ENCODE measurements at places on chromosomes 13 and 19.

DNA sequence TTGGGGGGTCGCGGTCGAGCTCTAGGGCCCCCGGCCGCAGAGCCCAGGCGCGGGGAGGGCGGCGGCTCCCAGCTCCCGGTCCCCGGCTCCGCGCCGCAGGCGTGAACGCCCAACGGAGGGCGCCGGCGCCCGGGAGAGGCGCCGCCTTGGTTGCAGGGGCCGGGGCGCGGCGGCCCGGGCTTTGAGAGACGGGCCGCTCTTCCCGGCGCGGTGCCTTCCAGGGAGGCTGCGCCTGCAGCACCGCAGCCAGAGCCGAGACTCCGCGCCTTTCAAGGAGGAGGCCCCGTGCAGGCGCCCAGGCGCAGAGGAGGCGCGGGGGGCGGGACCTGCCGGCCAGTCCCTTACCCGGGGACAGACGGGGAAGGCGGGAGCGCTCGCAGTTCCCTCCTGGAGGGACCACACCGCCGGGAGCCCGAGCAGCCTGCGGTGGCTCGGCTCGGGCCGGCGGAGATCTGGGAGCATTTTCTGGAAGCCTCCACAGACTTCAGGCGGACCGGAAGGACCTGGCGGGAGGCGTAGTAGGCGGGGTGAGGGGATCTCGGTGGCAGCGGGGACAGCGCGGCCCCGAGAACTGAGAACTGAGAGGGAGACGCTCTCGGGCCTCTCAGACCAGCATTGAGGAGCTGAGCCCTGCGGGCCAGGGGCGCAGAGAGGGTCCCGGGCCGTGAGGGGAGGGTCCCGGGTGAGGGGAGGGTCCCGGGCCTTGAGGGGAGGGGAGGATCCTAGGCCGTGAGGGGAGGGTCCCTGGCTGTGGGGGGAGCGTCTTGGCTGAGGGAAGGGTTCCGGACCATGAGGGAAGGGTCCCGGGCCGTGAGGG lies 25.5 kb upstream of the MCF2L start:
- DNase-seq, result no peak

DNA sequence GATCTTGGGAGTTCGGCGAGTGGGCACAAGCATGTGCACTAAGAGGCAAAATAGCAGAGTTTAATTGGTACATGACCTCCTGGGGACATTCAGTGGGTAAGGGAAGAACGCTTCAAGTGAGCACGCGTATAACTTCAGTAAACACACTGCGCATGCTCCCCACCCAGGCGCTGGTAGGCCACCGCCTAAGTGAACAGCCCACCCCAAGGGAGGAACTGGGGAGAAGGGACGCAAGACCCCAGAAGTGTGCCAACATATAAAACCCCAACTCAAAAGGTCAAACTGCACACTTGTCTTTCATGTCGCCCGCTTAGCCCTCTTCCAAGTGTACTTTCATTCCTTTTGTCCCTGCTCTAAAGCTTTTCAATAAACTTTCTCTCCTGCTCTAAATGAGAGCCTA lies 10.5 kb upstream of the NTN5 start:
- no peak for DNase-seq

- no peak for DNase-seq
These were observed 7.2 kb upstream of the PTGER1 start for GRCh38 chr19:14482172-14482941.

DNA sequence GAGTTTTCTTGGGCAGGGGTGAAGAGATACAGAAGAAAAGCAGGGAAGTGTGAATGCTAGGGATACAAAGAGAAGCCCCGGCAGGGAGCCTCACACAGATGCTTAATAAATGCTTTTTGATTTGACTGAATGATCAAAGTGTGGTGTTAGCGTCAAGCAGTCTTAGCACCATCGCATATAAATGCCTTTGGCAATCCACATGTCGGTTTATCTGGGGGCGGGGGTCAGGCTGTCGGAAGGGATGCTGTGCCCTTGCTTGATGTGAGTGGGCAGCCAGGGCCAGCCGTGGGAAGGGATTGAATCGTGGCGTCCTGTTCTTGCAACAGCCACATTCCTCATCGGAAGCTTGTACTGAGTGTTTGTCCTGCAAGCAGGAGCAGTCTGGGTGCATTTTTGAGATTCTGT lies 173.1 kb downstream of the LACC1 start:
- no peak for DNase-seq

GRCh38 chr19:32289566-32290210 lies 55.7 kb upstream of the ZNF507 start:
- no peak for DNase-seq

- DNase-seq, result no peak
These were observed 7.1 kb upstream of the UQCR11 start for GRCh38 chr19:1612114-1613086.

GRCh38 chr13:51058461-51059167 lies 52.5 kb downstream of the C13orf42 start:
- no peak for DNase-seq

DNA sequence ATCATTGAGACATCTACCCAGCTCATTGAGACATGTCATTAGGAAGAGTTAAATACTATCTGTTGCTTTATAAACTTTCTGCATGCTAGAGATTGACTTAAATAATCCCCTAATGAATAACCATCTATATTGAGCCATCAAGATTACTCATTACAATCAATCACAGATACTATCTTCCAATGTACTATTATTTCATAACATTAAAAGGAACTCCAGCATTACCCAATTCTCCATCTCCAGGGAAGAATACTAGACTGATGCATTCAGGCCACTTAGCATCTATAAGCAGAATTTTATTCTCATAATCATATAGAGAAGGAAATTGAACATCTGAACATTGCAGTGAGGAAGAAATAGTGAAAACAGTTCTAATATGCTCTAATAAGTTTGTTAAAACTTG lies 8.0 kb downstream of the EPSTI1 start:
- DNase-seq, result no peak

GRCh38 chr13:20188667-20189553 lies 3.8 kb downstream of the GJB2 start:
- no peak for DNase-seq

DNA sequence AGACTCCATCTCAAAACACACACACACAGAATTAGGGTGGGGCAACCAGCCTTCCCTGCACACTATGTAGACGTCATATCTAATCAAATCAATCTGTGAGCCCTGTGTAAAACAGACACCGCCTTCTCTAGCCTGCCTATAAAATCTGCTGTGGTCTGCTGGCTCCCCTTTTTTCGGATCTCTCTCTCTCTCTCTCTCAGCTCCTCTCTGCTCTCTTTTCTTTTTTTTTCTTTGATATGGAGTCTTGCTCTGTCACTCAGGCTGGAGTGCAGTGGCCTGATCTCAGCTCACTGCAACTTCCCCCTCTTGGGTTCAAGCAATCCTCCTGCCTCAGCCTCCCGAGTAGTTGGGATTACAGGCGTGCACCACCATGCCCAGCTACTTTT lies 11.8 kb upstream of the CD70 start:
- no peak for DNase-seq

DNA sequence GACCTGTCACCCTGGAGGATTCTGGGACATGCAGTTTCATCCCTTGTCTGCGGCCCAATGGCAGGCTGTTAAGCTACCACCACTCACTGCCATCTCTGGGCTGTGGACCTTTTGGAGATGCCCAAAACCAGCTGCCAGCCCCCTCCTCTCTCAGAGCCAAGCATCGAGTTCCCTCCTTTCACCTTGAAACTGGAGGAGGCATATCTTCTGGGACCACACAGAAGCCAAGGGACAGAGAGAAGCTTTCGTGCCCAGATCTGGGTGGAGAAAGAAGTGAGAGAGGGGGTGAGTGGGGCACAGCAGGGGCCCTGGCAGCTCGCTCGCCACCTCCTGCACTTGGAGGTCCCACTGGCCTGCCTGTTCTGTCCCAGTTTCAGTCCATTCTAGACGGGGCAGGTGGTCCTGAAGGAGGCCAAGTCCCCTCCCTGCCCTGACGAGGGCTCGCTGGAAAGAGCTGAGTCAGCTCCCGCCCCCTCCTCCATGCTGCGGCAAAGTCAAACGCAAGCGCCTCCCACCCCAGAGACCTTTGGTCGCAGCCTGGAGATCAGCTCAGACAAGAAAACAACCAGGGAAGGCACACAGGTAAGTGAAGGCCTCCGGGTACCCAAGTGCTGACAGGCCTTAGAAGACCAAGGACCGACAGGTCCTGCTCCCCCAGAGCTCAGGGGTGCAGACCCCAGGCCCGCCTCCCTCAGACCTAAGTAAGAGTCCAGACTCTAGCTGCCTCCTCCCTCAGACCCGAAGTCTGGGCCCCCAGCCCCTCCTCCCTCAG lies 3.8 kb downstream of the BCAT2 start:
- no peak for DNase-seq

DNA sequence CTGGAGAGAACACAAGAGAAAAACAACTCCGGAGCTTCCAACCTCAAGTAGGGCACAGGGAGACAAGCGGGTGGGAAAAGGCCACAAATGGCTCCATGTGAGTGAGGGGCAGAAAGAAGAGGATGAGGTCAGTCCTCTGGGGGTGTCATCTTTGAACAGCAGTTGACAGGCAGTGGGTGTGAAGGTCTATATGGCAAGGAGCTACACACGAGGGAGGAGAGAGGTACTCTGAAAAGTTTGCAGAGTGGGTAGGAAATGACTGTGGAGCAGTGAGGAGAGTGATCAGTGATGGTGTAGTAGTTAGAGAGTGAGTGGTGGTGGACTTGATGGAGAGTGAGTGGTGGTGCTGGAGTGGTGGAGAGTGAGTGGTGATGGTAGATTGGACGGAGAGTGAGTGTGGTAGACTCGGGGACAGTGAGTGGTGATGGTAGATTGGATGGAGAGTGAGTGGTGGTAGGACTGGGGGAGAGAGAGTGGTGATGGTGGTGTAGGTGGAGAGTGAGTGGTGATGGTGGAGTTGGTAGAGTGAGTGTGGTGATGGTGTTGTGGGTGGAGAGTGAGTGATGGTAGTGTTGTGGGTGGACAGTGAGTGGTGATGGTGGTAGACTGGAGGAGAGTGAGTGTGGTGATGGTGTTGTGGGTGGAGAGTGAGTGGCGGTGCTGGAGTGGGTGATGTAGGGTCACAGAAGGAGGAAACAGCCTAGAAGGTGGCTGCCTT lies 4.0 kb downstream of the TFDP1 start:
- no peak for DNase-seq

- DNase-seq, result no peak
These were observed 24.3 kb downstream of the ZNF90 start for GRCh38 chr19:20102097-20102496.

GRCh38 chr19:13172346-13173138 lies 22.3 kb downstream of the IER2 start:
- DNase-seq, result peak; percentile 73

DNA sequence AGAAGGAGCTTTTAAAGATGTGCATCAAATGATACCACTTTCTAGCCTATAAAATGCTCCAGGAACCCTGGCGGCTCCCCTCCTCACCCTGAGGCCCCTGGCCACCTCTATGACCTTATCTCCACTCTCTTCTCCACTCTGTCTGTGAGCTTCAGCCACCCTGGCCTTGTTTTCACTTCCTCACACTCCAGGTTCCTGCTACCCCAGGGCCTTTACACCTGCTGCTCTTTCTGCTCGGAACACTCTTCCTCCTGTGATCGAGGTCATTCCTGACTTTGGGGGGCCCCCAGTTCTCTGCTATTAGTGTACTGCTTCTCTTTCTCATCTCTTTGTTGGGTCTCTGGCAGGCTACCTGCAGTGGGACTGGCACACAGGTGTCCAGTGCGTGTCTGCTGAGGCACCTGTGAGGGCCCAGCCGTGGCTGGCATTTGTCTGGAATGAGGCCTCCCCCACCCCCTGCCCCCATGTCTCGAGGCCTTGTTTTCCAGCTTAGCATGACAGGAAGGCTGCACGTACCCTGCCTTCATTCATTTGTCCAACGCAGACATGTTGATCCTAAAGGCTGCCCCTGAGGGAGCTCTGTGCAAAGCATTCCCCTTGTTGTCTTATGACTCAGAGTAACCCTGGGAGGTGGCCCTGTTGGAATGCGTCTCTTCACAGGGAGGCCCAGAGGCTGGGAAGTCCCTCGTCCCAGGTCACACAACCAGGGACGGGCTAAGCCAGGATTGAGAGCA lies 2.3 kb downstream of the DDA1 start:
- DNase-seq, result no peak

DNA sequence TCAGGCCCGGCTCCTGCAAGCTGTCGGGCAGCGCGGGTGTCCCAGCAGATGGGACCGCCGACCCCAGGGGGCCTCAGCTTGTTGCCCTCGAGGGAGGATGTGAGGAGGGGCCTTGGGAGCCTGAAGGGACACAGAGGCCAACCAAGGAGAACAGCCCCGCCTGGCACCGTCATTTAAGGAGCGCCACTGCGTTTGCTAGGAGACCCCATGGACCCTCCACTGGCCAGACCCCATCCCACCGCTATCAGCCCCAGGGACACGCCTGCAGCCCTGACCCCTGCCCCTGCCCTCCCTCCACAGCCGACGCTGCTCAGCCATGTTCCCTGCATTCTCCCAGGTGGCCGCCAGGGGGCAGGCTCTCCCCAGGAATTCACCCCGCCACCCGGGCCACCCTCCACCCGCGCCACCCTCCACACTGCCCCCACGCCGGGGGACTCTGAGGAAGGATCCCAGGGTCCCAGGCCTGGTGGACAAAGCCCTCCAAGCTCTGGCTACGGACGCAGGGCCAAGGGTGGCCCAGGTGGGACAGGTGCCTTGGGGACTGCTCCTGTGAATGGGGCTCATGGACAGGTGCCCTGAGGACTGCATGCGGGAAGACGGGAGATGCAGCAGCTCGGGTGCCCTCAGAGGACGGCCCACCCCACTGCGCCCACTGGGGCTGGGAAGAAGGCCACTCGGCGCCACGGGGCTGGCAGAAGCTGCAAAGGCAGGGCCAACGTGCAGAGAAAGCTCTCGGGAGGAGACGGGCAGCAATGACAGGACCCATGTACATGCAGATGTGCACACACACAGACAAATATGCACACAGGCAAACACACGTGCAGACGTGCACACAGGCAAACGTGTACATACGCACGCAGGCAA lies 34.4 kb downstream of the PIP5K1C start:
- DNase-seq, result peak; percentile 69

- DNase-seq, result no peak
These were observed 13.3 kb downstream of the CDC16 start for GRCh38 chr13:114248011-114248410.

DNA sequence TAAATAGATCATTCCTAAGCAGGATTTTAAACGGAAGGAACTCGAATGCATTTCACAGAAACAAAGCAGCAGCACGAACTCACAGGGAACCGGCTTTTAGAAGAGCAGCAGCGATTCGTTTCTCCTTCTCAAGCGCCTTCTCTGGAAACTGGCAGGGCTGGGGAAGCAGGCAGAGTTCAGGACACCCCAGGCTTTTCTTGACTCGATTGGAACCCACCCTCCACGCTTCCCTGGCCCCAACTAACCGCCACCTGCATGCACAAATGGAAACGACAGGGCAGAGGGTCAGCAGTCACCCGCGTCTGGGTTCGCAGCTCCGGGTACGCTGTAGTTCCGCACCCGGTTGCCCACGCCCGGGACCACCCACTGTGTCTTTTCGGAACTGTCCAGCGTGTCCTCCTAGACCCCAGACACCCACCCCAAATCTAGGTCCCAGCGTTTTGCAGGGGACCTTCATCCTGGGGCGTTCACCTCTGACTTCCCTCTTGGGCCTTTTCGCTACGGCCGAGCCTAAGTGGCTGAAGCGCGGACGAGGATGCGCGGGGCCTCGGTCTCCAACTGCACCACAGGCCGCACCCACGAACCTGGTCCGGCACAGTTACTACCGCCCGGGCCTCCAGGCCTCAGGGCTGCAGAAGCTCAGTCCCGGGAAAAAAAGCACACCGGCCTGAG lies 500 bp downstream of the ZFP30 start:
- DNase-seq, result no peak

- no peak for DNase-seq
These were observed 5.0 kb downstream of the ELAVL3 start for GRCh38 chr19:11475861-11476260.

Data from activated CD4-positive, alpha-beta T cell treated with anti-CD3 and anti-CD28 coated beads for 1 hour (primary cell).